ENCODE measurements at places on chromosomes 2 and 18. TPM values are rescaled to one million over a fixed set of nuclear protein-coding genes. Genes with fewer than 3 reads are reported as not detected.

Gene PLEK
- 0.22 TPM for total RNA-seq

Gene COX7A2L
- 158 TPM for total RNA-seq

Gene CYP26B1
- under 0.01 TPM for total RNA-seq

Gene GLI2
- total RNA-seq, result 0.09 TPM

Gene NTSR2
- not detected for total RNA-seq

Gene UGT1A10
- not detected for total RNA-seq

Gene UGT1A3
- total RNA-seq, result not detected

Data from dermis lymphatic vessel endothelial cell (primary cell).